PC-9 (cell line): ENCODE measurements at places on chromosomes 11 and 22. TPM values are rescaled to one million over a fixed set of nuclear protein-coding genes. Genes with fewer than 3 reads are reported as not detected.
A peak's percentile ranks its signal among the peaks of the same experiment; 100 is the strongest.

GRCh38 chr22:19177164-19178064 is 1.1 kb downstream of the SLC25A1 start:
- no peak for DNase-seq
- H3K27ac ChIP-seq, result peak overlapping the region; percentile 23; the same call in 1 of the 2 replicates
- H3K4me1 ChIP-seq, result peaks cover 34% of the 10 kb centered on the region
- H3K36me3 ChIP-seq, result 0 out of 2 replicates have a peak, but pooled peaks cover 7% of the 10 kb centered on the region
- H3K27me3 ChIP-seq, result no peaks in the 10 kb centered on the region

DNA sequence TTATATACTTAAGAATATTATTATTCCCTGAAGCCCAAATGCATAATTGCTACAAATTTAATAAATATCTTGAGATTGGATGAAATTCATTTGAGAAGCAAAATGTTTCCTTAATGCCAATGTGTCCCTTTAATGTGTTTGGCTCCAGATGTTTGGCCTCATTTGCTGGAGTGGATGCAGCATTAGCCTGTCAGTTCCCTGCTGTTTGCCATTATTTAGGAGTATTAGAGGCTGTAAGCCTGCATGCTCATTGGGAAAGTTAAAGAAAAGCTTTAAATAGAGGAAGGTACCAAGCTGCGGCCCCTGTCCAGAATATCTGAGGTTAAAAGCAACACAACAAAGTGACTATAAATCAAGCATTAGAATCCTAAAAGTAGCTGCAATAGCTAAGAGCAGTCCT is 54.8 kb upstream of the PITPNB start:
- H3K27ac ChIP-seq, result no peak overlapping the region
- H3K4me1 ChIP-seq, result peaks cover 7% of the 10 kb centered on the region
- no peak for DNase-seq
- H3K36me3 ChIP-seq, result no peaks in the 10 kb centered on the region
- no peak overlapping the region for H3K4me3 ChIP-seq

DNA sequence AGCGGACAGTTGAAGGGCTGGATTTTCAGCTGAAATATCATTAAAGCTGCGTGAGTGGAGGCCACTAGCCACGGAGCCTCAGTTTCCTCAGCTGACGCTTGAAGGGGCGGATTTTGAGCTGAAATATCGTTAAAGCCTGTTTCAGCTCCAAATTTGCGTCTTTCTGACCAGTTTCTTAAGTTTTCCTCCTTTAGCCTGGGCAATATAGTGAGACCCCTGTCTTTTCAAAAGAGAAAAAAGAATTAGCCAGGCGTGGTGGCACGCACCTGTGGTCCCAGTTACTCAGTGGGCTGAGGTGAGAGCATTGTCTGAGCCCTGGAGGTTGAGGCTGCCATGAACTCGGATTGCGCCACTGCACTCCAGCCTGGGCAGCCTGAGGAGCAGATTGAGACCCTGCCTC is 3.7 kb downstream of the AP2A2 start:
- H3K36me3 ChIP-seq, result no peaks in the 10 kb centered on the region
- no peak overlapping the region for H3K27ac ChIP-seq
- H3K27me3 ChIP-seq, result no peaks in the 10 kb centered on the region
- DNase-seq, result no peak
- H3K4me1 ChIP-seq, result no peaks in the 10 kb centered on the region
- no peak overlapping the region for H3K4me3 ChIP-seq

- no peaks in the 10 kb centered on the region for H3K36me3 ChIP-seq
- H3K4me1 ChIP-seq, result peaks cover 32% of the 10 kb centered on the region
- peak overlapping the region; percentile 84; the same call in 1 of the 2 replicates for H3K27ac ChIP-seq
- no peak overlapping the region for H3K4me3 ChIP-seq
- no peak for DNase-seq
Measured at GRCh38 chr11:110355011-110355744, 58.8 kb upstream of the RDX start.

- H3K36me3 ChIP-seq, result no peaks in the 10 kb centered on the region
- no peak overlapping the region for H3K27ac ChIP-seq
- H3K27me3 ChIP-seq, result peaks cover 99% of the 10 kb centered on the region
- no peak overlapping the region for H3K4me3 ChIP-seq
- DNase-seq, result no peak
Measured at GRCh38 chr22:49660794-49661781, 166.6 kb downstream of the BRD1 start.

GRCh38 chr11:62373464-62374119 is 36.3 kb downstream of the ASRGL1 start:
- H3K36me3 ChIP-seq, result no peaks in the 10 kb centered on the region
- DNase-seq, result no peak

DNA sequence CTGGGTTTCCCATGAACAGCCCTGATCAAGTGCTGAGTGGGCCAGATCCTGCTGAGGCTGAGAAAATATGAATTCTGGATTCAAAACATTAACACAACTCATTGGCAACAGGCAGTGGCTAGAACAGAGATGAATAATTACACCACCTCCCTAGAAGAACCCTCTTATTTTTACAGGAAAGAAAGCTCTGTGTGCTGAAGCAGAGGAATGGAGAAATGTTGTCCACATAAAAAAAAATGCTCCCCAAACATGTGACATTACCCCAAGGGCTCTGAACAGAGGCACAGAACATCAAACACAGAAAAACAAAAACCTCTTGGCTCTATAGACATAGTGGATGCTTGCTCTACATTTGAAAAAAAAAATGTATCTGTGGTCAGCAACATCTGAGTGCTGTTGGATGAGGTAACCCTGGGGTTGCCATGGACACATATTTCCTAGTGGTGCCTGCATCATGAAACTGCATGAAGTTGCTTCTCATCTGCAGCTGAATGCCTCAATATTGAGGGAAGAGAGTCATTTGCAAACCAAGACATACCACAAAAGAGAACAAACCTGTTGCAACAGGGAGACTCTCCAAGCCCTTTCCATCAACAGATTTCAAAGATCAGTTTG is 98.8 kb downstream of the SNX19 start:
- no peaks in the 10 kb centered on the region for H3K36me3 ChIP-seq
- no peaks in the 10 kb centered on the region for H3K27me3 ChIP-seq
- H3K4me3 ChIP-seq, result no peak overlapping the region
- DNase-seq, result no peak
- H3K4me1 ChIP-seq, result no peaks in the 10 kb centered on the region

DNA sequence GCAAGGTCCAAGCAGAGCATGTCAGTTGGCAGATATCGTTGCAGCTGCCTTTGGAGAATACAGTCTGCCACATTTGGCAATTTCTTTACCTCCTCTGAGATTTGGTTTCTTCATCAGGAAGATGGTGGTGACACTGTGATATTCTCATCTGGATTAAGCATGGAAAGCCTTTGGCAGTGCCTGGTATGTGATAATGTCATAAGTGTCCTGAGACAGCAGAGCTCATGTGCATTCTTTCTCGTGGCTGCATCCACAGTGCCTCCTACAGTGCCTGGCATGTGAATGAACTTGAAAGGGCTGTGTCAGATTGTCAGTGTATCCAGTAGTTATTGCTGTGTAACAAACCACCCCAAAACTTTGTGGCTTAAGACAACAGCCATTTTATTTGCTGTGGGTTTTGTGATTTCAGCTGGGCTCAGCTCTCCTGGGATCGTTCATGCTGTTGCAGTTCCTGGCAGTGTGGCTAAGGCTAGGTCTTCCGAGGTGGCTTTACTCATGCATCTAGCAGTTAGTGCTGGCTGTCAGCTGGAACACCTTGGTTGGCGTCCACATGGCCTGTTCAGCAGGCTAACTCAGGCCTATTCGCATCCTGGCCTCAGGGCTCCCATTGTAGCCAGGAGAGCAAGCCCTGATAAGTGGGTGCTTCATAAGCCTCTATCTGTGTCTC is 35.7 kb upstream of the MICAL2 start:
- no peaks in the 10 kb centered on the region for H3K36me3 ChIP-seq
- no peak overlapping the region for H3K4me3 ChIP-seq
- no peaks in the 10 kb centered on the region for H3K27me3 ChIP-seq
- DNase-seq, result no peak

The OR52M1 gene
- not detected in 2 replicates for total RNA-seq

The PLEKHB1 gene
- total RNA-seq, result 29.1 and 40.1 TPM in 2 replicates

The SGSM1 gene
- total RNA-seq, result 0.08 and 0.48 TPM in 2 replicates

The APOA5 gene
- total RNA-seq, result not detected in 2 replicates
